ENCODE measurements at places on chromosomes 6 and 20. TPM values are rescaled to one million over a fixed set of nuclear protein-coding genes. Genes with fewer than 3 reads are reported as not detected.

The ADGB gene
- not detected for total RNA-seq

The TRIM31 gene
- 1.2 TPM for total RNA-seq

The MYH7B gene
- not detected for total RNA-seq

The DSP gene
- 32.3 TPM for total RNA-seq

The TRIM38 gene
- total RNA-seq: 1.9 TPM

The NEDD9 gene
- total RNA-seq: 40.6 TPM

The C20orf144 gene
- 0.13 TPM for total RNA-seq

The TXLNB gene
- not detected for total RNA-seq

The KCNK5 gene
- 1.2 TPM for total RNA-seq

The NOX3 gene
- total RNA-seq: not detected

The DLL1 gene
- 0.15 TPM for total RNA-seq

The BNIP5 gene
- total RNA-seq: not detected

The ASIP gene
- not detected for total RNA-seq

The SPATS1 gene
- total RNA-seq: not detected

The CRIP3 gene
- 1.1 TPM for total RNA-seq

The MOG gene
- not detected for total RNA-seq

The LINC00237 gene
- total RNA-seq: not detected

The MRAP2 gene
- total RNA-seq: 1.8 TPM

The GSTA5 gene
- not detected for total RNA-seq

The PARD6B gene
- 2.9 TPM for total RNA-seq

The PLN gene
- not detected for total RNA-seq

The FRS3 gene
- total RNA-seq: 2.8 TPM

The NR2E1 gene
- 0.03 TPM for total RNA-seq

The MEP1A gene
- total RNA-seq: not detected

The HCRTR2 gene
- not detected for total RNA-seq

The EMILIN3 gene
- total RNA-seq: 0.50 TPM

The PHACTR1 gene
- not detected for total RNA-seq

The CDSN gene
- not detected for total RNA-seq

The SLC12A5 gene
- total RNA-seq: 15.1 TPM

The TNF gene
- 0.09 TPM for total RNA-seq

The NRSN1 gene
- not detected for total RNA-seq

The SYCP2L gene
- total RNA-seq: 3.3 TPM

The ARFGEF3 gene
- 0.51 TPM for total RNA-seq

The COX4I2 gene
- total RNA-seq: not detected

The OR2H1 gene
- total RNA-seq: not detected
